ENCODE measurements at places on chromosomes 1 and 21.
A peak's percentile ranks its signal among the peaks of the same experiment; 100 is the strongest.

- DNase-seq = no peak
These were observed 14.2 kb upstream of the RGS4 start for GRCh38 chr1:163055005-163055404.

DNA sequence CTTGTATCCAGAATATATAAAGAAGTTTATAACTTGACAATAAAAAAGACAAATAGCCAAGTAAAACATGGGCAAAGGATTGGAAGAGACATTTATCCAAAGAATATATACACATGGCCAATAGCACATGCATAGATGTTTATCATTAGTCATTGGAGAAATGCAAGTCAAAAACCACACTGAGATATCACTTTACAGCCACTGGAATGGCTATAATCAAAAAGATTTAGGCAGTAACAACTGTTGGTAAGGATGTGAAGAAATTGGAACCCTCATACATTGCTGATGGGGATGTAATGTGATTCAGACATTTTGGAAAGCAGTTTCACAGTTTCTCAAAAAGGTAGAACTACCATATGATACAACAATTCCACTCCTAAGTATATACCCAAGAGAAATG lies 51.1 kb downstream of the SLC44A5 start:
- DNase-seq = no peak

GRCh38 chr21:34825948-34826548 lies 157.3 kb downstream of the CLIC6 start:
- DNase-seq = no peak

DNA sequence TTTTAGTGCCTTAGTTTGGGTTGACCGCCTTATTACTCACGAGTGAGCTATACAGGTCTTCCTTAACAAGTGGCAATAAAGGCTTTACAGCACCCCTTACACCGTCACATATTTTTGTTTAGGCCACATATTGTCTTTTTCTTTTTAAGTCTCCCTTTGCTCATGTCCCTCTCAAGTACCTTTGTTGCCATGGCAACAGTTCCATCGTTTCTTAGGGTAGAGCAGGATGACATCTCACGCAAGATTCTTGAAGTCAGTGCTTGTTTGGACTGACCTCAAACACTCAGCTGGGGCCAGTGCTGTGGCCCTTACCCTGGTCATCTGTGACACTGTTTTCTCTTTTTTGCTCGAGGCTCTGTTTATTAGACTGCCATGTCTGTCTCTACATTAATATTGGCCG lies 69.8 kb downstream of the PBX1 start:
- DNase-seq = no peak

GRCh38 chr1:32179443-32180185 lies at the start of gene TXLNA:
Gene TXLNA, plus strand, starts transcription at chr1:32179675. Its CDS starts 671 bp downstream, at chr1:32180346.
- peak; percentile 63 for DNase-seq

- DNase-seq = no peak
These were observed 80.4 kb downstream of the DDX20 start for GRCh38 chr1:111836111-111836510.

- no peak for DNase-seq
These were observed 19.7 kb upstream of the LMX1A start for GRCh38 chr1:165376041-165376810.

GRCh38 chr1:226436472-226436854 lies 28.6 kb upstream of the PARP1 start:
- no peak for DNase-seq

DNA sequence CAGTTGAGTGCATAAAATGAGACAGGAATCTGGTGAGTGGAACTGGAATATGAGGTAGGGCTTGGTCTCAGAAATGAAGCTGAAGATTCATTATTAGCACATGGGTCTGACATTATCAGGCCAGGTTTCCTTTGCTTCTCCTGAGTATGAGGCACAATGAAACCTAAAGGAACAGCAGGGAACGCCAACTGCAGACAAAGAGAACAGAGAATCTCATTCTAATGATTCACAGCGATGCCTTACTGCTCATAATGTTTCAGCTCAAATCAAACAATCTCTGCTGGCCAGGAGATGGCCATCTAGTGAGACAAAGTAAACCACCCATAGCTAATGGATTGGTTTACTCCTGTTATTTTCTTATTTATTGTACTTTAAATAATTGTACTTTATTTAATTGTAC lies 133.5 kb downstream of the C1orf21 start:
- DNase-seq = no peak

- no peak for DNase-seq
These were observed 14.6 kb downstream of the STRIP1 start for GRCh38 chr1:110048923-110049601.

GRCh38 chr21:28277324-28277723 lies 715.4 kb downstream of the LTN1 start:
- no peak for DNase-seq

GRCh38 chr1:243642936-243643335 lies 207.1 kb downstream of the AKT3 start:
- DNase-seq = no peak

GRCh38 chr1:170530972-170531757 lies 801 bp upstream of the GORAB start:
- DNase-seq = no peak

DNA sequence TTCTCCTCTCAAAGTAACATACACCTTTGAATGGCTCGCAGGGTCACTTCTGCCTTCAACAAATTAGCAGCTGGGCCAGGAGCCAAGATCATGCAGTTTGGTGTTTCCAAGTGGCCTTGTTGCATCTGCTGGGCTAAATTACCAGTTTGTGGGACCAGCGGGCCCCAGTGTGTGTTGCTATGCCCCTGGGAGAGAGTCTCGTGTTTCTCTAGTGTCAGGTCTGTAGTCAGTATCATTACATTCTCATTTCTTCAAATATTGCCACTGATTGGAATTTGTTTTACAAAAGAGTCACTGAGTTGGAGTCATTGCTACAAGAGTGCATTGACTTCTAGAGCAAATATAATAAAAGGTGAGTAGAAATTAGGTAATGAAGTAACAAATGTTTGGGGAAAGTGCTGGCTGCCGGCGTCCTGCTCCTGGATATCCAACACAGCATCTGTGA lies 35.5 kb downstream of the RHOU start:
- DNase-seq = no peak

DNA sequence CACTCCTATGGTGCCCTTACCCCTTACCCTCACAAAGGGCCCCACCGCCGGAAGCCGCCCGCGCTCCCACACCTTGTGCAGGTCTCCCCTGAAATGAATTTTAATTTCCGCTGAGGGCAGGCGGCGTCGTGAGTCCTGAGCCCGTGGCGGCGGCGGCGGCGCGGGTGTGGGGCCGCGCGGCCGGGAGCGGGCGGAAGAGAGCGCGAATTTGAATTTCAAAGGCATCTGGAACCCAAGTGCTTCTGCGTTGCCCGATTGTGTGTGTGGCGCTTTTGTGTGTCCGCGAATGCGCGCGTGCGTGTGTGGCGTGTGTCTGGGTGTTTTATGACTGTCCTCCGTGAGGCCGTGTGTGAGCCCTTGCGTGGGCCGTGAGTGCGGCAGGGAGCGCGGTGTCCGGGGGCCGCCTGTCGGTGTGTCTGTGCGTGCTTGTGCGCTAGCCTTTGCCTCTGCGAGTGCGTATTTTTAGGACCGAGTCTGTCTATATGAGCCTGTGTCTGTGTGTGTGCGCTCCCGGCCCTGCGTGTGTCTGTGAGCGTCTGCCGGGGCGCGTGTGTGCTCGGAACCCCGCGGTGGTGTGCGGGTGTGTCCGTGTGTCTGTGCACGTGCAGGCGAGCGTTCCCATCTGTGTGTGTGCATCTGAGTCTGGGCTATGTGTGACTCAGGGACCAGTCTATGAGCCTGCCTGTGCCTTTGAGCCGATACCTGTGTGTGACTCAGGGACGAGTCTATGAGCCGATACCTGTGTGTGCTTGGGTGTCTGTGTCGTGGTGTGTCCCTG lies 7.9 kb upstream of the ADGRB2 start:
- no peak for DNase-seq

- no peak for DNase-seq
These were observed 5.1 kb downstream of the ZNF692 start for GRCh38 chr1:248853663-248854375.

GRCh38 chr1:185534801-185535200 lies 199.4 kb upstream of the HMCN1 start:
- DNase-seq = no peak

GRCh38 chr1:5448486-5448885 lies 543.7 kb downstream of the NPHP4 start:
- DNase-seq = no peak

DNA sequence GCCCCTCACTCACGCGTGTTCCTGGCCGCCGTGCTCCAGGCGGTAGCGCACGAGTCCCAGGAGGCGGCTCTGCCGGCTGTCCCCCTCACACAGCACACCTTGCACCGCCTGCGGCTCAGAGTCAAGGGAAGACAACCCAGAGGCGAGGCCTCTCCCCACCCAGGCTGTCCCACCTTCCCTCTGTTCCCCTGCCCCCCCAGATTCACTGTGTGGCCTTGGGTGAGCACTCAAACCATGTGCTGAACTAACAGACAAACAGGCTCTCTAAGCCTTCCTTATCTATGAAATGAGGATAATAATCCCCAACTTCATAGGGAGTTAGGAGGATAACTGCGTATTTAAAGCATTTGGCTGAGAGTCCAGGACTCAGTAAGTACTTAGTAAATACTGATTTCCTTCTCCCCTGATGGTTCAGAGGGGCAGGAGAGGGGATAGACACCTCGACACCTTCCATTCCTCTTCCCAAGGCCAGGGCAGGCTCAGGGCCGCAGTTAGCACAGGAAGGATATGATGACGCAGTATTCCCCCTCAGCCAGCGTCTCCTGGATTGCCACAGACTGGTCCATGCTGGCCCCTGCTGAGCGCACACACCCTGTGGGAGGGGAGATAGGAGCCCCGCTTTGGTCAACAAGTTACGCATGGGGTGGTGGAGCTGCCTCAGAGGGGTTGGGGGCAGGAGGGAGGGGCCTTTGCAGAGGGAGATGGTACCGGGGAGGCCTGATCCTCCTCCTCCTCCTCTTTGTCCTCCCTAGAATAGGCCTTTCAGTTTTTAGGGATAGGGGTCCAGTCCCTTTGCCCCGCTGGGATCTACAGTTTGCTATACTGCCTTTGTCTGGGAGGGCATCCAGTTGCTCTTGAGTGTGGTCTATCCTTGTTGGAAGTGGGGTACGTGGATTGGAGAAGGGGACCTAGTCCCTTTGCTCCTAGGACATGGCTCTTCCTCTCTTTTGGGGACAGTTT lies 830 bp downstream of the INPP5B start:
- DNase-seq = no peak

- DNase-seq = no peak
These were observed 148.2 kb downstream of the FCRL5 start for GRCh38 chr1:157404063-157404501.

GRCh38 chr1:25031966-25032667 lies 102.0 kb upstream of the RUNX3 start:
- no peak for DNase-seq

Measured in SW 1271 (cell line).